Glomerular endothelial cell (primary cell): ENCODE measurements at places on chromosomes 5 and 9. TPM values are rescaled to one million over a fixed set of nuclear protein-coding genes. Genes with fewer than 3 reads are reported as not detected.

DNA sequence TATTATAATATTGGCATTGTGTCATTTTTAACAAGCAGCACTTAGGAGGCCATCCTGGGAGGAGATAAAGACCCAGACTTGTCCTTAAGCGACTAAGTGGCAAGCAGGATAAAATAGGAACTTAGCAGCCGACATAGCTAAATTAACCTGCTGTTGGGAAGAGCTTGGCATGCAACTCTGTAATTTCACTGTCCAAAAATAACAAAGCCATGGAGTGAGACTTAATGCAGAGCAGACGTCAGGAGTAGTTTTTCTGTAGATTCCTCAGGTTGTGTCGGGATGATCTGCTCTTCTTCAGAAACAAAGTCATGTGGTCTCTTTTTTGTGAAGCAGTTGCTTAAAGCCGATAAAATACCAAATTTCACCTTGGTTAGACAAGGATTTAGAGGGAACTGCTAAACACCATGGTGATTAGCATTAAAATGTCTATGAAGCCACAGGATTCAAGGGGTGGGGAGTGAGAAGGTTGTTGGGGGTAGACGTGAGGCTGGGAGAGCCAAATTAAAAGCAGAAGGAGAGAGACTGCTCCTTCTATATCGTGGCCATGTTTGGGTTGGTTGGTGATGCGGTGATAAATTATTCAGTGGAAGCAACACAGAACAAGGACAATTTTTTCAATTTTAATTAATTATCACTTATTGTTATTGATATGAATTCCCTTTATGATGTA, 303.0 kb downstream of the CSNK1G3 start:
- no peak for DNase-seq

The NXNL2 gene
- total RNA-seq = 0.29 TPM in 1 of 2 replicates, not detected in the other

GRCh38 chr9:87157366-87158031, 210.2 kb upstream of the GAS1 start:
- no peak for DNase-seq

DNA sequence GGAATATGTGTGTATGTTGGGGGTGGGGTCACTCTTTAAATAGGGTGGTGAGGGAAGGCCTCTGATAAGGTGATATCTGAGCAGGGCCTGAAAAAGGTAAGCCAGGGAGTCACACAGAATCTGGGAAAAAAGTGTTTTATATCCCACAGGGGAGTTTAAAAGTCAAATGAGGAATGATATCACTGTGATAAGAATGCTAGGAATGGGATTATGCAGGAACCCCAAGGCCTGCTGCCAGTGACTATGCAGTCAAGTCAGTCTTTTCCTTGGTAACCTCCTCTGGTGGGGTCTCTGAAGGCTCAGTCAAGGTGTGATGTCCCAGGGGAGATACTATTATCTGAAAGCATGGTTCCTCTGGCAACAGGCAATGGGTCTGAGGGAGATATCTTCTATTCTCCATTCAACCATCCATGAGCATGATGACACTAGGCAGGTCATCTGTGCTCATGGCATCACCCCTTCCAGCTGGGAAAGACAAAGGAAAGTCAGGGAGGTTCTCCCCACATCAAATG, 53.5 kb downstream of the GRIA1 start:
- no peak for DNase-seq

The KLF4 gene
- 3.5 and 10.3 TPM in 2 replicates for total RNA-seq

The STX17 gene
- 14.0 and 37.3 TPM in 2 replicates for total RNA-seq
